NCI-H2227 treated with DMSO at 0.1 percent for 48 hours (cell line): ENCODE measurements at places on chromosomes 16 and 17.

DNA sequence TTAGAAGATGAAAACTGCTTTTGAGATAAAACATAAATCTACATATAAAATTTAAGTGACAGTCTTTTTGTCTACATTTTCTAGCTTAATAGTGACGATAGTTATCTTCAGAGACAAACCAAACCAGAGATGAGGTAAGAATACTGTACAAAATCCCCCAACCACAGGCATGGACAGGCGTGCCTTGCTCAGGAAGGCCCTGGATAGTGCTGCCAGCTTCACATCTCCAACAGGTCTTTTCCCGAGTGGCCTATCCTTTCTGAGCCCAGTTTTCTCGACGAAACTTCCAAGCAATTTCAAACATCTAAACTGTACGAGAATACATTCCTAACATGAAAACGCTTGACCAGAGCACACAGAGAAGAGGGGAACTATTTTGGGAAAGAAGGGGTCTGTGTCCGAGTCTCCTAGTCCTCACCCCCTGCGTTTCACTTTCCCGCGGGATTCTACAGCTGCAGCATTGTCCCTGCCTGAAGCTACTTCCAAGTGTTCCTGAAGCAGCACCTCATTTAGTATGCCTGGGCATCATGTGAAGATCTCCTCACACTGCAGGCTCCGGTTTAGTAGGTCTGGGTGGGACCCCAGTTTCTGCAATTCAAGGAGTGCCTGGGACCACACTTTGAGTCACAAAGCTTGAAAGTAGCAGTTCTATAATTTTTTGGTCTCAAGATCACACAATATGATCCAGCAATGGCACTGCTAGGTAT, 37.8 kb downstream of the GNA13 start:
- no peak for DNase-seq

DNA sequence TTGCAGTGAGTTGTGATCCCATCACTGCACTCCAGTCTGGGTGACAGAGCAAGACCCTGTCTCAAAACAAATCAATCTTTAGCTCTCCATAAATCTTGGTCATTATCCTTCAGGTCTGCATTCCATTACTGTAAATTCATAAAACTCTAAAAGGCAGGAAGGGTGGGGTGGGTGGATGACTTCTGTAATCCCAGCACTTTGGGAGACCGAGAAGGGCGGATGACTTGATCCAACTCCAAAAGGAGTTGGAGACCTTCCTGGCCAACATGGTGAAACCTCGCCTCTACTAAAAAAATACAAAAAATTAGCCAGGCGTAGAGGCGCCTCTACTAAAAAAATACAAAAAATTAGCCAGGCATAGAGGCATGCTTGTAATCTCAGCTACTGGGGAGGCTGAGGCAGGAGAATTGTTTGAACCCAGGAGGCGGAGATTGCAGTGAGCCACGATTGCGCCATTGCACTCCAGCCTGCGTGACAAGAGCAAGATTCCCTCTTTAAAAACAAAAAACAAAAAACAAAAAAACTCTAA, 2.2 kb upstream of the UBE2Z start:
- no peak for DNase-seq

GRCh38 chr16:89242795-89243200, 25.3 kb downstream of the ZNF778 start:
- DNase-seq, result no peak

DNA sequence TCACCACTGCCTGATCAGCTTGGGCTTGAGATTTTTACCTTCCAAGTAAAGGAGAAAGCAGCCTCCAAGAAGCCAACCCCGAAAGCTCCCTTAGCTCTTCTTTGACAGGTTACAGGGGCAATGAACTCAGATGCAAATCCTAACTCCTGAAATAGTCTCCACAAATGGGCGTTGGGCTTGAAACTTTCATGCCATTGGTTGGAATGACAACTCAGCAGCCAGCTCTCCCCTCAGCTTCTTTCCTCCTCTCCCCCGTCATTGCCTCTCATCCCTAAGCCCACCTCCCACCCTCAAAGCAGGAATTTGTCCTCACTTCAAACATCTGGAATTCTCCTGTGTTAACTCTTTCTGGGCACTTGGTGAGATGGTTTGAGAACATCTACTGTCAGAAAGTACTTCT, at the start of gene TAT:
TAT (minus strand) TSS at position 122 of the 400 bp plus-strand sequence. CDS start 677 bp downstream, outside the sequence.
- no peak for DNase-seq

DNA sequence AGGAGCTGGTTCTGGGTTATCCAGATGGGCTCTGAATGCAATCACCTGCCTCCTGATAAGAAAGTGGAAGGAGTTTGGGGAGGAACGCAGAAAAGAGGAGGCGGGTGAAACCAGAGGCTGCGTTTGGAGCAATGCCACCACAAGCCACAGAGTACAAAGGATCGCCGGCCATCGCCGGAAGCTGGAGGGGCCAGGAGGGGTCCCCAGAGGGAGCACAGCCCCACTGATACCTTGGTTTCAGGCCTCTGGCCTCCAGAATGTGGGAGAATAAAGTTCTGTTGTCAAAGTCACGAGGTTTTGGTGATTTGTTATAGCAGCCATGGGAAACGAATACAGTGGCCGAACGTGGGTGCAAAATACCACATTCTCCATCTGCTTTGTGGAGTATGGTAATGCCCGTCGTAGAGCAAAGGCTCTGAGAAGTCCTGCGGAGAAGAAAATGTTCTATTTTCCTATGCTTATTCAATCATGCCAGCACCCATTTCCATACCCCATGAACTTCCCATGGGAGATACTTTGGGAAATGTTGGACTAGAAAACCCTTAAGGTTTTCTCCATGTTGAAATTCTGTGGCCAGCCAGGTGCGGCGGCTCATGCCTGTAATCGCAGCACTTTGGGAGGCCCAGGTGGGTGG, 51.4 kb downstream of the ZDHHC7 start:
- DNase-seq, result no peak

- DNase-seq, result no peak
These were observed 27.9 kb downstream of the MYOCD start for GRCh38 chr17:12693640-12694039.

GRCh38 chr16:81928975-81929374, 82.3 kb downstream of the SDR42E1 start:
- DNase-seq, result no peak

DNA sequence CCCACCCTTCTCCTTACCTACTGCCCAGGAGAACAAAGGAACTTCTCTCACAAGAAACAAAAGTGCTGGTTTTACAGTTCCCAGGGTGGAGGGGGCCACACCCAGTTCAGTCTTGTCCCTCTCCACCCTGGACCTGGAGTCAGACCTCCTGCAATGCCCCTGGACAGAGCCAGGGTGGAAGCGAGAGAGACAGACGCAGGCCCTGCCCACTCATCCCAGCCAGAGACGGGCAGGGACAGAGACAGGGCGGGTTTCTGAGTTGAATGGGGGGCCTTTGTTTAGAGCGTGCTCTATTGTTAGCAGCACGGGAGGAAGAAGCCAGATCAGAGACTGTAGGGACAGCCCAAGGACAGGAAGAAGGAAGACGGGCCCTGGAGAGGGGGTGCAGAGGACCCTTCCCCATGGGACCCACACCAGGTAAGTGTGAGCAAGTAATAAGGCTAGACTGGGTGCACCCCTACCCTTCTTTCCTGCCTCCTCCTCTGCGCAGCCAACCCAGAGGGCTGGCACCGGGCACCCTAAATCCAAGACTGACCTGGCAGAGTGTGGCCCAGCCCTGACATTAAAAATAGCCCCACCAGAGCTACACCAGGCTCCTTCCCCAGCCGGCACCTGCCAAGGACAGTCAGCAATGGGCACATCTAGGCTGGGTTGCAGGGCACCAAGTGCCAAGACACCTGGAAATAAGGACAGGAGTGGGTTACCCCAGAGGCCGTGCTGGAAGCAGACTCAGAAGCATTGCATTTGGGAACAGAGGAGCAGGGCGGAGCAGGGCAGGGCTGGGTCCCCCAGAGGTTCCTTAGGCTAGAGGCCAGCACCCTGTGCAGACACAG, 10.9 kb downstream of the JUP start:
- DNase-seq, result no peak

GRCh38 chr17:6241996-6242395, 171.8 kb downstream of the WSCD1 start:
- no peak for DNase-seq

DNA sequence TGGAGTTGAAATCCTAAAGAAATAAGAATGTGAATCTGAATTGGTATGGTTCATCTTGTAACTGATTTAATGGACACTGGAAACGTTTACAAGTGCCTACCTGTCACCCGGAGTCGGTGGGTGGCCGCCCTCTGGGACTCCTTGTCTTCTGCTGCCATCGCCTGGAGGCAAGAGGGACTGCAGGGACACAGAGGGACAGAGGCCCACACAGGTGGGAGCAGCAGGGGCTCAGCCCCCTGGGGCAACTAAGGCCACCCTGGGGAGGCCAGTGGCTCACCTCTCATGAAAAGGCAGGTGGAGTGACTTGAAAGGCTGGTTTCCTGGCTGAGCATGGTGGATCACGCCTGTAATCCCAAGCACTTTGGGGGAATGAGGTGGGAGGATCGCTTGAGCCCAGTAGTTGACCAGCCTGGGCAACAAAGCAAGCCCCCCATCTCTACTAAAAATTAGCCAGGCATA, 23.2 kb downstream of the TMEM92 start:
- peak; percentile 44 for DNase-seq

DNA sequence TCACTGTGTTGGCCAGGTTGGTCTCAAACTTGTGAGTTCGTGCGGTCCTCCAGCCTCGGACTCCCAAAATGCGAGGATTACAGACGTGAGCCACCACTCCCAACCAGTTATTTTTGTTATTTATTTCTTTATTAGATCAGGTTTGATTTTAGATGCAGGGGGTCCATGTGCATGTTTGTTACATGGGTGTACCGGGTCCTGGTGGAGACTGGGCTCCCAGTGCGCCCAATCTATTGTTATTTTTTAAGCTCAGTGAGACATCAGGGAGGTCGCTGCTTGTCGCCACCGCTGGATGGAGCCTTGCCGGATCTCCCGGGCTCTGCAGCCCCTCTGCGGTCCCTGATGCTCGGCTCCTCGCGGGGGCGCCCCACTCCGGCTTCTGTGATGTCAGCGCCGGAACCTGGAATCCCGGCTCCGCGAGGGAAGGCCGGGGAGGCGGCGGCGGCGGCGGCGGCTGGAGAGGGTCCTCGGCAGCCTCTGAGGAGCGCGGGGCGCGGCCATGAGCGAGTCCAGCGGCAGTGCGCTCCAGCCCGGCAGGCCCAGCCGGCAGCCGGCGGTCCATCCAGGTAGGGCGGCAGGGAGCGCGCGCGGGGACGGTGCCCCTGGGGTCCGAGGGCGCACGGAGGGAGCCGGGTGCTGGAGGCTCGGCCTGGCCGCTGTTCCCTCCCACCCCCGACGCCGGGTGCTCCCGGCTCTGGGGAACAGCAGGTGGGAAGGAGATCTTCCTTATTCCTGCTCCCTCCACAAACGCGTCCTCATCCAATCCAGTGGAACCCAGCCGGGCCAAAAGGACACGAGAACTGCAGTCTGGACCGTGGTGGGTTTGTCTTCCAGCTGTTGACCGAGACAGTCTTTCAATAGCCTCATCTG, at the start of gene TMC7:
TMC7 (plus strand) TSS at position 370 of the 870 bp plus-strand sequence; CDS start at position 500, 130 bp downstream.
- peak; percentile 89 for DNase-seq

GRCh38 chr17:49130891-49131290, 1.7 kb upstream of the B4GALNT2 start:
- no peak for DNase-seq

DNA sequence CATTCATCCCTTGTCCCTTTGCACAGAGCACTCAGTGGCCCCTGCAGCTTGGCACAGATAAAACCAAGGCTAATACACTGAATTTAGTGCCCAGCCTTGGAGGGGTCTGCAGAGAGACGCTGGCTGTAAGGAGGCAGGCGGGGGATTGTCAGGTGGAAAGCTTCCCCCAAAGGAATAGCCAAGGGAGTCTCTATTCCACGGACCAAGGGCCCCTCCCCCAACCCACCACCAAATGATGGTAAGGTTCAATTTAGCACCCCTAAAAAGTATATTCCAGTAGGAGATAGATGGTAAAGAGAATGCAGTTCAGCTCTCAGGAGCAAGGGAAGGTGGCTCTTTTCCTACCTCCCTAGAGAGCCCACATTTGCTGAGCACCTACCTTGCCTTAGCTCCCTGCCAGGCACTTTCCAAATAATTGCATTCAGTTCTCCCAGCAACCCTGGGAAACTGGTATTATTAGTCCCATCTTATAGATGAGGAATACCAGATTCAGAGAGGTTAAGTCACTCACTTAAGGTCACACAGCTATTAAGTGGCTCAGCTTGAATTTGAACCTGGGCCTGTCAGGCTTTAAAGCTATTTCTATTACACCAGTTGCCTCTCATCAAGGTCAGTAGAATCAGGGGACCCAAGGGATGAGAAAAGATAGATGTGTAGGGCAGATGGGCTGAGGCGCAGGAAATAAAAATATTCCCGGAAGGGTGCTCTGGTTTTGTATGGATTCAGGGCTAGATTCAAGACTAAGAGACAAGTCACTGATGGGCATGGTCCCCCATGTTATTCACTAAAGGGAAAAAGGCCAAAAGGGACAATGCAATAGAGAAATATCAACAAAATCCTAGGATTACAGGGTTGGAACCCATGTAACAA, 20.0 kb upstream of the ZFHX3 start:
- DNase-seq, result no peak

- DNase-seq, result peak; percentile 17
These were observed 46.0 kb upstream of the ERCC4 start for GRCh38 chr16:13873835-13874438.

GRCh38 chr16:78240459-78241222, 141.2 kb downstream of the WWOX start:
- no peak for DNase-seq

GRCh38 chr16:48559462-48560211, 50.3 kb downstream of the N4BP1 start:
- no peak for DNase-seq
